ENCODE measurements at places on chromosomes 12 and 14.

GRCh38 chr12:92444763-92445162 is 258.0 kb upstream of the PLEKHG7 start:
- DNase-seq: peak; percentile 47

- no peak for DNase-seq
These were observed 1.2 kb upstream of the FKBP4 start for GRCh38 chr12:2793561-2793960.

DNA sequence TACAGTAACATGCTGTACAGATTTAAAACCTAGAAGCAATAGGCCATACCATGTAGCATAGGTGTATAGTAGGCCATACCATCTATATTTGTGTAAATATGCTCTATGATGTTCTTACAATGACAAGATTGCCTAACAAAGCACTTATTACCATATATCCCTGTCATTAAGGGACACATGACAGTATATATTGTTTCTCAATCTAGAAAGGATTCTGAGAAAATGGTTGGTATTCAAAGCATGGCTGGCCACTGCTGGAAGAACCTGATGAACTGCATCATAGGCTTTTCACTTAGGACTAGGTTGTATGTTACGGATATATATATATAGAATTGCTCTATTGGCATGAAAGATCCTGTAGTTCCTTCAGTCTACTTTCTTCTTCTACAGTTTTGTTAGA is 125.2 kb upstream of the SLC38A2 start:
- DNase-seq: no peak

DNA sequence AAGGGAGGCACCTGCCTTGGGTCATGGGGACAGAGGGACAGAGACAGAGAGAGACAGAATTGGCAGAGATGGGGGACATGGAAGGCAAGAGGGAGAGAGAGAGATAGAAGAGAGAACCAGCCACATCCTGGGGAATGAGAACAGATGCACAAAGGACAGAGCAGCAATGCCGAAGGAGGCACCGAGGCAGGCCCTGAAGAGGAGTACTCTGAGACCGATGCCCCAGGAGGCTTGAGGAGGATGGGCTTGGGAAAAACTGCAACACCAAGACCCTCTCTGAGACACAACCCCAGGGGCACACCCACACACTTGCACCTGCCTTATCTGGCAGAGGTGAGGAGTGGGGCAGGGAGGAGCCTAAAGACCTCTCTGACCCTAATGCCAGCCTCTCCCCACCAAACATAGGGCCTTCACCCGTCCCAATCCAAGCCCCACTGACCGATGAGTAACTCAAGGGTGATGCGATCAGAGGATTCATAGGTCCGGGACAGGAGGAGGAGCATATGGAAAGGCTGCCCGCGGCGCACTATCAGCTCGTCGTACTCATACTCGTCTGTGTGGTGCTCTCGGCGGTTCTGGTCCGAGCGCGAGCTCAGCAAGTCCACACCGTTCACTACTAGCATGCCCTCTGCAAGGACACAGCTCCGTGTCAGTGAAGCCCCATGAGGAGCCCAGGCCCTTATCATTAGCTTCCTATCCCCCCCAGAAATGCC is 1.6 kb downstream of the TGM1 start:
- no peak for DNase-seq

DNA sequence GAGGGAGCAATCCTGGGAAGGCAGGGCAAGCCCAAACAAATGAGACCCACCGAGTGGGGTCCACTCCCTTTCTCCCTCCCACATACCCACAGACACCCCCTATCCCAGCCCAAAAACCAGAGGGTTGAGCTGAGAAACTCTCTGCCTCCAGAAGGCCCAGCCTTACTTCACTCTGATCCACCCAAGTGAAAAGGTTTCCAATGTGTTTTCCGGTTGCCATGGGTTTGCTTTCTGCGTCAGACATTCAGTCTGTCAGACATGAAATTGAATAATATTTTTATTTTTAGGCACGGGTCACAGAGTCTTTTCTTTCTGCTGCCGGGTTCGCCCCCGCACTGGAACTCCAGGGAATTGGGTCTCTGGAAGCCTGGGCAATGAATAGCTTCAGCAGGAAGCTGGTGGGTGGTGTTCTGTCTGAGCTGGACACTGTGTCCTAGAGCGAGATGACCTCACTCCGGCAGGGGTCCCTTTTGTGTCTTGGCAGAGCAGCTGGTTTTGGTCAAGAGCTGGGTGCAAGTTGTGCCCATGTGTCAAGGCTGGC is 69.8 kb upstream of the CLMN start:
- no peak for DNase-seq
